Heart right ventricle (tissue), 16 donors: ENCODE measurements at places on chromosomes 12 and 14. TPM values are rescaled to one million over a fixed set of nuclear protein-coding genes. Genes with fewer than 3 reads are reported as not detected.
A peak's percentile ranks its signal among the peaks of the same experiment; 100 is the strongest.

The SRRM4 gene
- 0.15 TPM for total RNA-seq

DNA sequence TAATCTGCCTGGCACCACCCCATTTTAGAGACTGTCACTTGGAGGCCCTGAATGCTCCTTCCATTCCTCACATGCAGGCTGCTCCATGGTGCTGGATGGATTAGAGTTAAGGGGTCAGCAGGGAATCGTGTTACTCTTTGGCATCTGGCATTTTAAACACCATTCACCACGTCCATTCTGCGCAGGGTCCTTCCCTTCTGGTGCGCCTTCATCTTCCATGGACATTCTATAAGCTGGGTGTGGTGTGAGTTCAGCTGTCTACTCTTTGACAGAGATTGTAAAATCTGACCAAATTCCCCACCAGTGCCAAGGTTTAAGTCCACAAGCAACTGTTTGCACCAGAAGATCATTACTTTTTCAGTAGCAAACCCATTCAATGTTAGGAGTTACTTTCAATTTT, 47.8 kb downstream of the GIT2 start:
- peaks cover 91% of the 10 kb centered on the region for H3K36me3 ChIP-seq
- peaks cover 86% of the 10 kb centered on the region for H3K4me1 ChIP-seq
- DNase-seq: no peak
- no peak overlapping the region for H3K4me3 ChIP-seq

GRCh38 chr14:104881369-104881979, 16.4 kb downstream of the CEP170B start:
- DNase-seq: peak; percentile 43
- H3K27me3 ChIP-seq: no peaks in the 10 kb centered on the region
- H3K36me3 ChIP-seq: peaks cover 30% of the 10 kb centered on the region
- no peak overlapping the region for H3K27ac ChIP-seq
- H3K4me3 ChIP-seq: no peak overlapping the region

GRCh38 chr14:102075155-102075554, 11.7 kb downstream of the HSP90AA1 start:
- no peaks in the 10 kb centered on the region for H3K4me1 ChIP-seq
- H3K27me3 ChIP-seq: no peaks in the 10 kb centered on the region
- H3K4me3 ChIP-seq: no peak overlapping the region

- H3K4me1 ChIP-seq: peaks cover 30% of the 10 kb centered on the region
- H3K36me3 ChIP-seq: no peaks in the 10 kb centered on the region
These were observed 75.1 kb upstream of the NUDT4 start for GRCh38 chr12:93302331-93303229.

- no peak for DNase-seq
- no peak overlapping the region for H3K27ac ChIP-seq
- H3K4me3 ChIP-seq: no peak overlapping the region
- no peaks in the 10 kb centered on the region for H3K4me1 ChIP-seq
- H3K36me3 ChIP-seq: no peaks in the 10 kb centered on the region
- H3K27me3 ChIP-seq: no peaks in the 10 kb centered on the region
These were observed 126.7 kb upstream of the BTG1 start for GRCh38 chr12:92272061-92272964.
